ENCODE measurements at places on chromosomes 13 and 19.

- no peak for DNase-seq
Observed at GRCh38 chr13:50537029-50537428, 306.5 kb downstream of the DLEU7 start.

DNA sequence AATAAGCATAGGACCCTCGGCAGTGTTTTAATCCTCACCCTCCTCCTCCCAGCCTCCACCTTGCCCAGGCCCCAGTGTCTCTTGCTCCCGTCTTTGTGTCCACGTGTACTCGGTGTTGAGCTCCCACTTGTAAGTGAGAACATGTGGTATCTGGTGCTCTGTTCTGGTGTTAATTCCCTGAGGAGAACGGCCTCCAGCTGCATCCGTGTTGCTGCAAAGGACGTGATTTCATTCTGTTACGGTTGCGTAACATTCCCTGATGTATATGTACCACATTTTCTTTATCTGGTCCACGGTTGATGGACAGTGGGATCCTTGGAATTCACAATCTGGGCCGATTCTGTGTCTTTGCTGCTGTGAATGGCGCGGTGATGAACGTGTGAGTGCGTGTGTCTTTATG is 44.7 kb upstream of the TFDP1 start:
- no peak for DNase-seq

DNA sequence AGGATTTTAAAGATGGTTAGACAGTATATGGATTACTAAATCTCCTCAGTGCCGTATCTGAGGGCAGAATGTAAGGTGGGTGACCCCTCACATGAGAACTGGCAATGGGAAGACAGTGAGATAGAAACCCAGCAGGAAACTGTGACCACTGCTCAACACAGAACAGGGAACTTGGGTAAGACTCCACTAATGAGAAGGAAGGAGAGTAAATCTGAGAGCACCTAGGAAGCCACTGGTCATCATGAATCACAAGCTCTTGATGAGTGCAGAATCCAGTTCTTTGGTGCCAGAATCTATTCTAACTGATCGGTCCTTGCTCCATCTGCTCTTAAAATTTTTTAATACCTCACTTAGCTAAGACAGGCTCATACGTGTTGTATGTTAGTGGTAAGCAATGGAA is 261.8 kb downstream of the KLF12 start:
- no peak for DNase-seq

DNA sequence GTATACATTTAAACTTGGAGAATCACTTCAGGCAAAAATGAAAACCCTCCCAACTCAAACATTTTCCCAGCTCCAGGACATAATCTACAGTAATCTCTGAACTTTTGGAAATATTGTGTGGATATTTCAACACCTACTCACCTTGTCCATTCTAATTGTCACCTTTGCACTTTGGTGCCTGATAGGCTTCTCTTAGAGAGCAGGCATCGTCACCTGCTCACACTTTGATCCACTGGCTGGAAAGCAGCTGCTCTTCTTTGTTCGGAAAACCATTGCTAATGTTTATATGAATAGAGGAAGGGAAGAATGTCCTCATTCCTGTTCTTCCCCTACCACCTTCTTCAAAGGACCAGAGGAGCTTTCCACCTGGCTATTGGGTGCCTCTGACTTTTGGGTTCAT is 411.2 kb downstream of the FGF9 start:
- DNase-seq, result no peak

GRCh38 chr13:27404680-27405079 is 19.7 kb upstream of the GTF3A start:
- peak; percentile 11 for DNase-seq

- no peak for DNase-seq
Observed at GRCh38 chr13:94495806-94496205, 16.3 kb upstream of the DCT start.

DNA sequence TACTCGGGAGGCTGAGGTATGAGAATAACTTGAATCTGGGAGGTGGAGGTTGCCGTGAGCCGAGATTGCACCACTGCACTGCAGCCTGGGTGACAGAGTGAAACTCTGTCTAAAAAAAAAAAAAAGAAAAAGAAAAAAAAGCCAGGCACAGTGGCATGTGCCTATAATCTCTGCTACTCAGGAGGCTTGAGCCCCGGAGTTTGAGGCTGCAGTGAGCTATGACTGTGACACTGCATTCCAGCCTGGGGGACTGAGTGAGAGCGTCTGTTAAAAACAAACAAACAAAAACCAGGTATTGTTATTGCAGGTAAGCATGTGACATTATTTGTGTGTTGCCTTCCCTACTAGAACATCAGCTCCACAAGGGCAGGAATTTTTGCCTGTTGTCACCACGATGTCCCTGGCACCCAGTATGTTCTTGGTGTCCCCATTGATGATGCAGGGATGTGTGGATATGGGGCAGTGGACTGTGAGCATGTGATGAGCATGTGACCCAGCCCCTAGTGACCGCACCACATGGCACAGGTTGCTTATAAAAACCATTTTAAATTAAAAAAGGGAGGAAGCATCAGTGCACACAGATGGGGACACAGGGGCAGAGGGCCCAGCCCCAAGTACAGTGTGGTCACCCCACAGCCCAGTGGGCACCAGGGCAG is 1.6 kb upstream of the KANK2 start:
- no peak for DNase-seq

DNA sequence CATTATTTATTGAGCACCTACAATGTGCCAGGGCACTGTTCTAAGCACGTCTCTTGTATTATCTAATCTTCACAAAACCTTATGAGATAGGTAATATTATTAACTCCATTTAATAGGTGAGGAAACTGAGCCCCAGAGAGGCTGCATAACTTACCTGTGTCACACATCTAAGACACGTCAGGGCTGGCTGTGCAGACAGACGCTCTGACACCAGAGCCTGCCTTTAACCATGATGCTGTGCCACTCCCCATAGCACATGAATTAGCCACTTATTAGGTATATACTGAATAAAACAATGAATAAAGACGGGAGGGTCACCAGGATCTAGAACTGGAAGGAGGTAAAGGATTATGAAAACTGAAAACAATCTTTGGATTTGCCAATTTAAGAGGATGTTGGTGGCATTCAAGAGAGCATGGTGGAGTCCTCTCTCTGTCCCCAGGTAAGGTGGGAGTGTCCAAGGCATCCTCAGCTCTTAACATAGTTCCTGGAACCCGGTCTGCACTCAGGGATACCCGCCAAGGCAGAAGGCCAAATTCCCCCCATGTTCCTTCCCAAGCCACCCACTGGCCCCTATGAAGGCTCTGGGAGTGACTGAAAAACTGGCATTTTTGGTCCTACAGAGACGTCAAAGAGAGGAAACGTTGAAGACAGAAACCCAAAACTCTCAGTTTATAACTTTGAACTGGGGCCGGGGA is 479.7 kb downstream of the FOXO1 start:
- no peak for DNase-seq

- DNase-seq, result peak; percentile 13
Observed at GRCh38 chr13:98171900-98172589, 5.0 kb downstream of the RNF113B start.

GRCh38 chr13:109900320-109900719 is 113.9 kb upstream of the IRS2 start:
- DNase-seq, result no peak

DNA sequence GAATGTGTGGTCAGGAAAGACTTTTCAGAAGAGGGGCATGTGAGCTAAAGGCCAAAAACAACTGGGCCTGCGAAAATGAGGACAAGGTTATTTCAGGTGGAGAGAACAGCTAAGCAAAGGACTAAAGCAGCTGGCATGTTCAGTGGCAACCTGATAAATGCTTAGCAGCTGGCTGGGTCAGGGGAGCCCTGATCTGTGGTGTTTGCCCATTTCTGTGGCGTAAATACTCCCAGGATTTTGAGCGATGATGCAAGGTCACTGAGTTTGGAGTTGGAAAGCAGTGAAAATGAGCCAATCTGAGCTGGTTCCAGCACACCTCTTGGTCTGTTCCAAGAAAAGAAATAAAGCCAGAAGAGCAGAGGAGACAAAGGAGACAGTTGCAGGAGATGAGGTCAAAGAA is 704.3 kb downstream of the UQCRFS1 start:
- no peak for DNase-seq

DNA sequence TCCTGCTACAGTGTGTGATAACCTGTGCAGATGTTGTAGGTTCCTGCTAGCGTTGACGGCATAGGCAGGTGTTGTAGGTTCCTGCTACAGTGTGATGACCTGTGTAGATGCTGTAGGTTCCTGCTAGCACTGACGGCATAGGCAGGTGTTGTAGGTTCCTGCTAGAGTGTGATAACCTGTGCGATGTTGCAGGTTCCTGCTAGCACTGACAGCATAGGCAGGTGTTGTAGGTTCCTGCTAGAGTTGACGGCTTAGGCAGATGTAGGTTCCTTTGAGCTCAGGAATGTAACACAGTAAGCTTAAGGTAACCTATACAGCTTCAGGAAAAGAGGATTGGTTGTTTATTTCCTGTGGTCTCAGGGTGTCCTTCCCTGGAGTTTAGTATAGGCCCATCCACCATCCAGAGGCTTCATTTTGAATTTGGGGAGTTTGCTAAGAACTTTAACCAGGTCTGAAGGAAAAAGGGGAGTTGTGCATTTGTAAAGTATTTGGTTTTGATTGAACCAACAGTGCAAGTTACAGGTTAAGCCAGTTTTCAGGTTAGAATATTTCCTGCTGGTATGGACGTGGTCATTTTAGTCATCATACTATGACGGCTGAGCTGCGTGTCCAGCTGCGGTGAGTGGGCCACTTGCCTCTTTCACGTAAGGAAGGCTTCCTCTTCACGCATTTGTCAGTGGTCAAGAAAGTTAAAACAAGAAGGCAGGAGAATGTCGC is 53.8 kb downstream of the ATP11A start:
- no peak for DNase-seq

GRCh38 chr19:33673258-33673875 is 51.6 kb downstream of the CHST8 start:
- DNase-seq, result no peak

GRCh38 chr13:37788346-37788745 is 81.2 kb downstream of the TRPC4 start:
- DNase-seq, result no peak

DNA sequence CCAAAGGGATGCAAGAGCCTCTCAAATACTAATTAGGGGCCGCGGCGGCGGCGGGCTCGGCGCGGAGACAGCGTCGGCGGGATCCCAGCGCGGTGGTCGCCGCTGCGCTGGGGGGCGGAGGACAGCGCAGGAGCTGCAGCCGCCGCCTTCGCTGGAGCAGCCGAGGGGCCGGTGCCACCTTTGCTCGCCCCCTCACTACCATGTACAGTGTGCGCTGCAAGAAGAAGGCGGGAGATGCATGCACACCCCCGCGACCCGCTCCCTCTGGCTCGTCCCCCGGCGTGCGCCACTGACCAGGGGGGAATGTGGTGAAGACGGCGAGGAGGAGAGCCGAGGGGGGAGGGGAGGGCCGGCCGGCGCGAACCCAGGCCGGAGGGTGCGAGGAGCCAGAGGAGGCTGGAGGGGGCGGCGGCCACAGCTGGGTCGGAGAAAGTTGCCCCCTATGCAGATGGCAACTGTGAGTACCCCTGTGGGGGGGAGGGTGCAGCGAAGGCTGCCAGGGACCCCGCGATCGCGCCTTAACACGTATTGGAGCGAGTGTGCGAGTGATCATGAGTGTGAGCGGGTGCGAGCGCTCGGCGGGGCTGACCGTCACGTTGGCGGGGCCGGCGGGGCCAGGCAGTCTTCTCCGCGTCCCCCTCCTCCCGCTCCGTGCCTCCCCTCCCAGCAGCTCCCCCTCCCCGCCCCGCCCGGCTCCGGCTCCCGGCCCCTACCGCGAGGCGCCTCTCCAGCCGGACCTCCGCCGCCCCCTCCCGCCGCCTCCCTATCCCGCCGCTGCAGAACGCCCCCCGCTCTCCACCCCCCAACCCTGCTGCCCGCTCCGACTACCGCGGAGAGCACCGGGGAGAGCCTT is 808 bp downstream of the SLITRK5 start:
- DNase-seq, result no peak

GRCh38 chr19:50252111-50252886 is 48.9 kb downstream of the MYH14 start:
- no peak for DNase-seq

GRCh38 chr19:48413879-48414587 is 20.6 kb downstream of the GRIN2D start:
- peak; percentile 34 for DNase-seq

GRCh38 chr13:21025539-21025938 is 35.8 kb downstream of the LATS2 start:
- DNase-seq, result no peak

- DNase-seq, result no peak
Observed at GRCh38 chr13:59408738-59409137, 755.0 kb downstream of the DIAPH3 start.

DNA sequence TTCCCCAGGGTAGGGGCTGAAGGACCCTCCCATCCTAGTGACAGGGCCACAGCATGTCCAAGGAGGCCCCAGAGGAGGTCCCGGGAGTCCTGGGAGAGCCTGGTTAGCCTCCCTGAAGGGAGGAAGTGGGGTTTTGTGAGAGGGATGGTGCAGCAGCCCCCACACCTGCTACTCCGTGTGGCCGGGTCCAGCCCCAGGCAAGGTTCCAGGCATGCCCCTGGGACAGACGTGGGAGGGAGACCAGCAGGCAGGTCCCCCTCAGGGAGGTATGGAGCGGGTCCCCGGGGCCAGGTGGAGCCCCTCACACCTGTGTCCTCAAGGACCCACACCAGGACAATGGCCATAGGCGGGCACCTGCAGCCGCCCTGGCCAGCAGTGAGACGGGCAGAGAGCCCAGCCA is 1.9 kb upstream of the F7 start:
- DNase-seq, result no peak

GRCh38 chr19:3515891-3516422 is 9.8 kb downstream of the FZR1 start:
- no peak for DNase-seq

- DNase-seq, result no peak
Observed at GRCh38 chr19:46670813-46671212, 9.8 kb upstream of the DACT3 start.

DNA sequence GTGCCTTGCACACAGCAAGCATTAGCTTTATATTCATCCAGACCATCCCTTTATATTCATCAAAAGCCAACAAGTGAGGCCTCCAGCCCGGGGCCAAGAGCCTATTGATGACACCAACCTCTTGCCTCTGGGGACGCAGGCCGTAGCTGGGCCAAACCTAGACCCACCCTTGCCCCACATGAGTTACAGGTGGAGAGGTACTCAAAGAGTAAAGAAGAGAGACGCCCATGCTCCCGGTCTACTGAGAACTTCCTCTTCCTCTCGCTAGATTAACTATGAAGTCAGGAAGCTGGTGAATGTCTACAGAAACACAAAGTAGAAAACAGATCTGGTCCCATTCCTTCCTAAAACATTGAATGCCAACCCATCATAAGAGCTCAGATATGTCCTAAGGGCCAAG is 3.8 kb upstream of the MLNR start:
- DNase-seq, result no peak

- no peak for DNase-seq
Observed at GRCh38 chr13:112431734-112432133, 55.6 kb downstream of the SPACA7 start.

DNA sequence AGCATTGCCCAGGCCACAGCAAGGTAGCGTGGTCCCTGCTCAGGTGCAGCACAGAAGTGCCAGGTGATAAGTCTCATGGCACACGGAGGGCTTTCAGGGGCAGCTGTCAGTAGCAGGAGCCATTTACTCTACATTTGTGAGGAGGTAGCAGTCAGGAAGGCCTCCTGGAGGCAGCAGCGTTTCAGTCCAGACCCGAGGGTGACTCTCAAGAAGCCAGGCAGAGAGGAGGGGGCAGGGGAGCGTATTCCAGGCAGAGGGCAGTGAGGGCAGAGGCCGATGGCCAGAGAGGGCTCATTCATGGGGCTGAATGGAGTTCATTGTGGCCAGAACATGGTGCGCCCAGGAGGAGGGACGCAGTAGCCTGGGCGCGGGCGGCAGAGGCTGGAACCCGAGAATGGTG is 8.9 kb downstream of the PIAS4 start:
- no peak for DNase-seq

Data from SW480 (cell line).